ENCODE measurements at places on chromosomes 3 and 15. TPM values are rescaled to one million over a fixed set of nuclear protein-coding genes. Genes with fewer than 3 reads are reported as not detected.

ROPN1B gene
- 0.64 TPM for total RNA-seq

- no peak for DNase-seq
Observed at GRCh38 chr15:56812221-56812620, 78.9 kb upstream of the ZNF280D start.

- DNase-seq, result no peak
Observed at GRCh38 chr3:165148876-165149441, 47.2 kb downstream of the SLITRK3 start.

REC114 gene
- not detected for total RNA-seq

GRCh38 chr15:88385078-88385700, 82.0 kb downstream of the MRPL46 start:
- DNase-seq, result no peak

DNA sequence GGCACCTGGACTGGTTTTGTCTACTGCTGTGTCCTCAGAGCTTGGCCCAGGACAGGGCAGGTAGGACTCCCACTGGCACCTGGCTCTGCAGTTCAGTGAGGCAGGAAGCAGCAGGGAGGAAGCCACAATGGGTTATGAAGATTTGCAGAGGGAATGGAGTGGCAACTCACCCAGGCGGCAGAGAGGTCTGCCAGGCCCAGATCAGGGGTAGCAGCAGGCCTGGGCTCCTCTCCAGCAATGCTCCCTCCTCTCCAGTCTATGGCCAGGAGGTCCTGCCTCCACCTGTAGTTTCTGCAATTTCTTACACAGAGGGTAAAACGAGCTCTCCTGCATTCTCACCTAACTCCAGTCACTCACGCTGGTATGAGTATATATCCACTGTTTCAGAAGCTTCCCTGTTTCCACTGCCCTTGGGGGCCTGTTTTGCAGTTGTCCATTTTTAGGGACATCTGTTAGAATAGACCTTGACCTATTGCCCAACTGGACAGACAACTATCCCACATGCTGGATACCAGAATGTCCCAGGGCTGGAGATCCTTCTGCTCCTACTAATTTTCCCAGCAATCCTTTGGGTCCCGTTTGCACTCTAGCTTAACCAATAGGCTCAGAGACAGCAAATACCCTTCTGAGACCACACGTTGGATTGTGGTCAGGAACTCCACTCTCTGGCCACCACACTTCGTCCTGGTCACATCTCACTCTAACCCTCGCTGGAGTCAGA, 35.2 kb downstream of the HMCES start:
- peak; percentile 64 for DNase-seq

GHSR gene
- total RNA-seq, result not detected

KBTBD8 gene
- total RNA-seq, result 9.0 TPM

GRCh38 chr3:26345613-26346012, 277.0 kb upstream of the LRRC3B start:
- no peak for DNase-seq

DNA sequence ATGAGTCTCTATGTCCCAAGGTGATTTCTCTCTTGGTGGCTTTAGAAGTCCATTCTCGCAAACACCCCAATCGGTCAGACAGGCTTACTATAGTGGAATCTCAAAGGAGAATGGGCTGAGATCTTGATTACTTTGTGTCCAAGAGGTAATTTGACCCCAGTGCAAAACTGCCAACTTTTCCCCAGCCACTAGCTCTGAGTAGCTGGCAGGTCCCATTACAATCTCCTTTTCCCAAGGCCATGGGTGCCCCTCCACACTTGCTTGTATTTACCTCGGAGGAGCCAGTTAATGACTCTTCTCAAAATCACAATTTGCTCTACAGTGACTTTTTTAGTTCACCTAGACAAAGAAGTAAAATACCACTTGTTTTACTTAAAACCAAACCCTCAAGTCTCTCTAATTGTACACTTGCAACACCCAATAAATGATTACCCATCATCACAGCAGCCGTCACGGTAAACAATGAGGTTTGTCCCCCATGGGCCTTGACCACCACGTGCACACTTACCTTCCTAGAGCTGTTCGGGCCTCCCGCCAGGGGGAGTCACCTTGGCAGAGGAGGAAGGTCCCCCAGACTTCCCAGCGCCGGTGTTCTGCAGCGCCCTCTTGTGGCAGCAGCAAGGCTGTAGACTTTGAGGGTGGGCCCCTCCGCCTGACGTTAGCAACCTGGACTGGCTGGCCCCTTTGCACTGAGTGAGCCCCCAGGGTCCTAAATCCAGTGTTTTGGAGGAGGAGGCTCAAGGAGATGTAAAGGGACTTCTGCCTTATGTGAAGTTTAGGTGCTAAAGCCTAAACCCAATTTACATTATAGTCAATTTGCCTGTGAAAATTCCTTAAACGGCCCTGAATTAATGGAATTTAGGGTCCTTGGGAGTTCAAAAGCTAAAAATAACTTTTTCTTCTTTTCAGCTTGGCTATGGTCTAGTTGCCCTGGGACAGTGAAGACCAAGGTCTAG, 18.7 kb upstream of the HDAC11 start:
- no peak for DNase-seq

GRCh38 chr3:151410891-151411559, 26.5 kb upstream of the P2RY12 start:
- no peak for DNase-seq

All from cerebellum (tissue), 4 donors.